ENCODE measurements at places on chromosomes 2 and 18.

DNA sequence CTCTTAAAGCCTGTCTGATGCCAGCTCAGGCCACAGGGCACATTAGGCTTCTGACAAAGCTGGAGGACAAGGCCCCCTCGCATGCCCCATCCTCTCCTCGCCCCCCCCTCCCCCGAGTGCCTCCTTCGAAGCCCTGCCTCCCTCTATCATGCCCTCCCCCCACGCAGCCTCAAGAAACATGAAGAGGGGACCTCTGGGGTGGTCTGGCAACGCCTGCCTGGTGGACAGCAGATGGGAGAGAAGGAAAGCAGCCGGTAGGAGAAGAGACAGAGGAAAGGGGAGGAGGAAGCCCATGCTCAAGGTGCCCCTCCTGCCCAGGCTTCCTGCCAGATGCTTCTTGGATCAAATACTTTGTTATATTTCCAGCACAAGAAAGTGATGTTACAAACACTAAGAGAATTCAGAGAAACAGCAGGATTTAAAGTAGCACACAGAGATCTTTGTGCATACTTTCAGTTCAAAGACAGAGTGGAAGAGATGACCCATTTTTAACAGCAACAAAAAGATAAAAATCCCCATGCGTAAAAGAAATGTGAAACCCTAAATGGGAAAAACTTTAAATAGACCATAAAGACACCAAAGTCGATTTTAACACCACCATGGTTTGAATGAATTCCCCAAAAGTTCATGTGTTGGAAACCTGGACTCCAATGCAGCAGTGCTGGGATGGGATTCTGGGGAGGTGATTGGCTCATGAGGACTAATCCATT is 19.0 kb downstream of the BOK start:
- H3K27ac ChIP-seq, result peak overlapping the region; percentile 70
- no peaks in the 10 kb centered on the region for H3K36me3 ChIP-seq
- peaks cover 9% of the 10 kb centered on the region for H3K4me1 ChIP-seq
- no peaks in the 10 kb centered on the region for H3K27me3 ChIP-seq
- H3K4me3 ChIP-seq, result no peak overlapping the region

- H3K4me3 ChIP-seq, result no peak overlapping the region
- H3K27ac ChIP-seq, result no peak overlapping the region
- H3K36me3 ChIP-seq, result no peaks in the 10 kb centered on the region
- no peak for DNase-seq
Observed at GRCh38 chr2:25895610-25896009, 17.3 kb upstream of the ASXL2 start.

GRCh38 chr2:110140401-110140800 is 24.8 kb upstream of the MALL start:
- no peaks in the 10 kb centered on the region for H3K4me1 ChIP-seq
- DNase-seq, result no peak
- H3K27me3 ChIP-seq, result no peaks in the 10 kb centered on the region
- no peak overlapping the region for H3K27ac ChIP-seq
- H3K36me3 ChIP-seq, result no peaks in the 10 kb centered on the region

- H3K4me1 ChIP-seq, result peaks cover 9% of the 10 kb centered on the region
- no peaks in the 10 kb centered on the region for H3K27me3 ChIP-seq
- no peak for DNase-seq
- H3K27ac ChIP-seq, result no peak overlapping the region
Observed at GRCh38 chr2:144240656-144241339, 279.1 kb downstream of the ZEB2 start.

GRCh38 chr2:138716183-138716582 is 64.0 kb downstream of the NXPH2 start:
- H3K27me3 ChIP-seq, result no peaks in the 10 kb centered on the region
- H3K4me1 ChIP-seq, result peaks cover 19% of the 10 kb centered on the region
- H3K27ac ChIP-seq, result no peak overlapping the region
- H3K4me3 ChIP-seq, result no peak overlapping the region
- no peak for DNase-seq

DNA sequence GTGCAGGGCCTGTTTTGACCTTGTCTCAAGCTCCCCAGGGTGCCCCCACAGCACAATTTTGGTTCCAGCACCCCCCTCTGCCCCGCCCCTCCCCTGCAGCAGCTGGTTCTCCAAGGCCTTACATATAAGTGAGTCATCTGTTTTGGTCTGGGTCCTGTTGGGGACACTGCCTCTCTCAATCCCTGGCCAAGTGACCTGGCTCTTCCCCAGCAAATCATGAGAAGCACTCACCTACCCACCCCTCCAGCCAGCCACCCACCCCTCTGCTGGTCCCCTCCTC is 90.5 kb downstream of the INHBB start:
- no peaks in the 10 kb centered on the region for H3K36me3 ChIP-seq
- no peak overlapping the region for H3K4me3 ChIP-seq
- no peaks in the 10 kb centered on the region for H3K4me1 ChIP-seq
- no peak overlapping the region for H3K27ac ChIP-seq
- DNase-seq, result no peak

- H3K4me3 ChIP-seq, result no peak overlapping the region
- no peak overlapping the region for H3K27ac ChIP-seq
- peaks cover 7% of the 10 kb centered on the region for H3K27me3 ChIP-seq
- no peaks in the 10 kb centered on the region for H3K4me1 ChIP-seq
Observed at GRCh38 chr2:242043538-242044312, 174.2 kb downstream of the RTP5 start.

DNA sequence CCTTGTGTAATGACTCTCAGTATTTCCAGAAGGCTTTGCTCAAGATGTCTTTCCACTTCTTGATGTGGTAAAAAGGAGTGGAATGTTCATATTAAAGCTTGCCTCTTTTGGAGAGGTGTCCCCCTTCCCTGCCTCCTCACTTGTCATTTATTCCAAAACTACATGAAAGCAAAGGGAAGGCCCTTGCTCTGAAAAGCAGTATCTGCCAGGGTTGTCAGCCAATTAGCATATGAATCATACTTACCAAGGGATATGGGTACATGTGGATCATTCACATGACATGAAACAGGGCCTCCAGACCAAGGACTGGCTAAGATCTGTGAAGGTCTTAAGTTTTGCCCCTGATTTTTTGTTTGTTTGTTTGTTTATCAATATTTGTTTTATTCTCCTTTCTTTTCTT is 31.3 kb downstream of the ANXA4 start:
- peak overlapping the region; percentile 87 for H3K27ac ChIP-seq
- H3K4me1 ChIP-seq, result peaks cover 47% of the 10 kb centered on the region
- H3K27me3 ChIP-seq, result no peaks in the 10 kb centered on the region
- H3K36me3 ChIP-seq, result no peaks in the 10 kb centered on the region

GRCh38 chr2:150644298-150645067 is 157.0 kb upstream of the RND3 start:
- no peaks in the 10 kb centered on the region for H3K27me3 ChIP-seq
- DNase-seq, result peak; percentile 9
- no peak overlapping the region for H3K4me3 ChIP-seq
- peak overlapping the region; percentile 44 for H3K27ac ChIP-seq
- no peaks in the 10 kb centered on the region for H3K36me3 ChIP-seq
- peaks cover 4% of the 10 kb centered on the region for H3K4me1 ChIP-seq

DNA sequence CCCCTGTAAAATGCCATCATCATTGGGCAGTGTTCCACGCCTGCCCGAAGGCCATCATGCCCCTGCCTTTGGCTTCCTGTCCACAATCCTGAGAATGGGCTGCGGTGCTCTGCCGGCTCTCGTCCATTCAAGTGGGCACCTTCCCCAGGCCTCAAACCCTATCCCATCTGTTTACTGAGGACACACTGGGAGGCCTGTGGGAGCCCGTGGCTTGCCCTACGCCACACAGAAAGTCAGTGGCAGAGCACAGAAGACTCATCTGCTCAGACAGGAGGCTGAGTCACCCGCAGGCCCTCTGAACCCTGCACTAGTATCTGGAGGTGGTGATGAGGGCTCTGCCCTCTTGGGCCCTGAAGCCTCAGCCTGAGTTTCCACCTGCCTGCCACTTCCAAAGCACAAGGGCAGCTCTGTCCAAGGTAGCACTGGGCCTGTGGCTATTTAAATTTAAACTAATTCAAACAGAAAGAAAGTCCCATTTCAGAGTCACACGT is 19.1 kb upstream of the ANKRD53 start:
- H3K4me1 ChIP-seq, result no peaks in the 10 kb centered on the region
- H3K27me3 ChIP-seq, result peaks cover 38% of the 10 kb centered on the region
- no peak overlapping the region for H3K4me3 ChIP-seq
- DNase-seq, result peak; percentile 2
- H3K36me3 ChIP-seq, result no peaks in the 10 kb centered on the region

DNA sequence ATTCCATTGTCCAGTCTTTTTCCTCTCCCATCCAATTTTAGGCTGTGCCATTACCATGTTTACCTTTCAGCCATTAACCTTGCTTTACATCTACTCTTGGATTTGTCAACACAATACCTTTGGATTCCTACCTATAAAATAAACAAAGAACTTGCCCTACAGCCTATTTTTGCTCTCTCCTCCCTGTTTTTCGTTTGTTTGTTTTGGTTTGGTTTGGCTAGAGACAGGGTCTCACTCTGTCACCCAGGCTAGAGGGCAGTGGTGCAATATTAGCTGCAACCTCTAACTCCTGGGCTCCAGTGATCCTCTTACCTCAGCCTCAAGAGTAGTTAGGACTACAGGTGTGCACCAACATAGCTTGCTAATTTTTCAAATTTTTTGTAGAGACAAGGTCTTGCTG is 76.1 kb downstream of the SP100 start:
- H3K27ac ChIP-seq, result no peak overlapping the region
- no peaks in the 10 kb centered on the region for H3K36me3 ChIP-seq
- H3K4me1 ChIP-seq, result no peaks in the 10 kb centered on the region
- no peak overlapping the region for H3K4me3 ChIP-seq
- H3K27me3 ChIP-seq, result no peaks in the 10 kb centered on the region

DNA sequence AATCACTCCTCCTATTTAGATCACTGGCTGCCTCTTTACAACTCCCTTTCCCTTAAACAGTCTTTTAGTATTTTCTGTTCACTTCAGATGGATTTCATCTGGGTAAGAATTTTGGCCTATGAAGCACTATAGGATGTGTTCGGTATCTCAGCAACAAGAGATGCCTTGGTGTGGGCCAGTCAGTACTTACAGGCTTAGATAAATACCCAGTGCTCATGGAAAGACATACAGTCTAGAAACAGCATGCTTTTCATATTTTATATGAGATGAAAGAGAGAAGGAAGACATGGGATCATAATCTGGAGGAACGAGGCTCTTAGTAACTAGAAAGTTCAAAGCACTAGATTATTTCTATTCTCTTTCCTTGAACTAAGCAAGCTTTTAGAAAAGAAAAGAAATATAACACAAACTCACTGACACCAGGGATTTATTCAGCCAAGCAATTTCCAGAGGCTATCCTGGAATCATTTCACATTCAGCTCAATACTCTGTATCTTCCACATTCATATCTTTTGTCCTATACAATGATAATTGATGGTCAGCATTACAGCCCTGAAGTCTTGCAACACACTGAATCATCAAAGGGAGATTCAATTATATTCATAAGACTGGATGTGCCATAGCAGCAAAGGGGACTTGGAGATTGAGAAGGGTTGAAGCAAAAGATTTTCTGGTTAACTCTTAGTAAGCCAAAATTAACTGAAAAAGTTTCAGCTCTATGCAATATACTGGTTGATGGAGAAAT is 408.8 kb upstream of the LYPD1 start:
- H3K27ac ChIP-seq, result no peak overlapping the region
- no peaks in the 10 kb centered on the region for H3K4me1 ChIP-seq
- no peaks in the 10 kb centered on the region for H3K36me3 ChIP-seq
- no peak for DNase-seq
- H3K27me3 ChIP-seq, result peaks cover 2% of the 10 kb centered on the region

- H3K27ac ChIP-seq, result no peak overlapping the region
- H3K4me3 ChIP-seq, result no peak overlapping the region
- no peaks in the 10 kb centered on the region for H3K36me3 ChIP-seq
- no peak for DNase-seq
Observed at GRCh38 chr18:8288472-8289195, 320.6 kb upstream of the RAB12 start.

DNA sequence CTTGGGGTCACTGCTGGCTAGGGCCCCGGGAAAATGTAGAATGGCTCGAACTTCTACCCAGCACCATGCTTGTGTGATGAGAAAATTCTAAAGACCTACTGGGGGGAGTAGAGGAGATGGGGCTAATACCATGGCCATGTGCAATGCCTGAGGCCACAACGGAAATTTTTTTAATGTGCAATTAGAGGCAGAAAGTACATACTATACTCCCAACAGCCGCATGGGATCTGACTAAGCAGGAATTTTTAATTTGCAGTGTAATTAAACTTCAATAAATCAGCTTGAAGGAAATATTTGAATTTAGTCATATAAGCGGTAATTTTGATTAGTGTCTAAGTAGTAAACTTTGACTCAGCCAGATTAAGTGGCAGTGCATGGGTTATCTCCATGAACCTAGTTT is 53.2 kb upstream of the CNGA3 start:
- H3K4me3 ChIP-seq, result no peak overlapping the region
- no peak overlapping the region for H3K27ac ChIP-seq
- H3K4me1 ChIP-seq, result no peaks in the 10 kb centered on the region
- H3K27me3 ChIP-seq, result no peaks in the 10 kb centered on the region
- DNase-seq, result no peak

DNA sequence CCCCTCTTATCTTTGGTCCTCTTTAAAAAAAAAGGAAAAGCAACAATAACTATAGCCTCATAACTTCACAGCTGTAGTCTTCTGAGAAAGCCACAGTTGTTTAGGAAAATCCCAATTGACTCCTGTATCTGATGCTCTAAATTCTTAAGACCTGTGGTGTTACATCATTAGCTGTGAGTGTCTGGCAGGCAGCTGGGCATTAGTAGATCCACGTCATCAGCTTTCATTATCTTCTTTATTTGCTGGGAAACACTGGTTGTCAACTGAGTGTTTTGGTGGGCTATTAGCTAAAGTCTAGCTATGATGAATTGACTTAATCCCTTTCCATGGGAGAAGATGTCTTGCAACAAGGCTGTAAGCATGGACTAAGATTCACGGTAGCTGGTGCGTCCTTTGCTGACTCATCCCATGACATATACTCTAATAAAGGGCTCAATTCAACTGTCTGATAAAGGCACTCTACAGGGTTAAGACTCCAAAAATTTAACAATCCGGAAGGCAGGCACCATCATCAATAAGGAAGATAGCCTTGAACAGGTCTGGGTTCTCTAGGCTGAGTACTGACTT is 517.2 kb downstream of the PLCL1 start:
- no peak overlapping the region for H3K4me3 ChIP-seq
- DNase-seq, result no peak
- no peak overlapping the region for H3K27ac ChIP-seq
- H3K36me3 ChIP-seq, result no peaks in the 10 kb centered on the region
- no peaks in the 10 kb centered on the region for H3K27me3 ChIP-seq
- no peaks in the 10 kb centered on the region for H3K4me1 ChIP-seq

DNA sequence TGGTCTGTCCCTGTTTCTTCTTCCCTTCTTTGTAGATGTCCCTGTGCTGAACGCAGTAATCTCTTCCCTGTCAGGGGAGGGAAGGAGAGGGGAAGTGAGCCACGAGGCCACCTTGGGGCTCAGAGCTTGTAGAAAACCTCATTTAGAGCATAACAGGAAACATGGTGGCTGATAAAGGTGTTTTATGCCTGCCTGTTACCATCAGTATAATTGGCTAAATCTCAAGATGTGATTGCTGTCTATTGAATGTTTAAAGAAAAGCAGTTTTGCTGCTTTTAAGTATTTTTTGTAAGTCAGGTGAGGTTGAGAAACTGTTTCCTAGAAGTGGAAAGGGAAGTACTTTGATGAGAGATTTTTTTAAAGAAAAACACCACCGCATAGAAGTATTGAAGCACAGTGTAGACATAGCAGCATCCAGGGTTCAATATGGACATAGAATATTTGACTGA is 59.7 kb upstream of the PDK1 start:
- H3K27ac ChIP-seq, result no peak overlapping the region
- H3K27me3 ChIP-seq, result no peaks in the 10 kb centered on the region
- no peaks in the 10 kb centered on the region for H3K4me1 ChIP-seq
- no peak for DNase-seq
- H3K4me3 ChIP-seq, result no peak overlapping the region
- no peaks in the 10 kb centered on the region for H3K36me3 ChIP-seq
